ENCODE measurements at places on chromosomes 11 and 22.
A peak's percentile ranks its signal among the peaks of the same experiment; 100 is the strongest.

DNA sequence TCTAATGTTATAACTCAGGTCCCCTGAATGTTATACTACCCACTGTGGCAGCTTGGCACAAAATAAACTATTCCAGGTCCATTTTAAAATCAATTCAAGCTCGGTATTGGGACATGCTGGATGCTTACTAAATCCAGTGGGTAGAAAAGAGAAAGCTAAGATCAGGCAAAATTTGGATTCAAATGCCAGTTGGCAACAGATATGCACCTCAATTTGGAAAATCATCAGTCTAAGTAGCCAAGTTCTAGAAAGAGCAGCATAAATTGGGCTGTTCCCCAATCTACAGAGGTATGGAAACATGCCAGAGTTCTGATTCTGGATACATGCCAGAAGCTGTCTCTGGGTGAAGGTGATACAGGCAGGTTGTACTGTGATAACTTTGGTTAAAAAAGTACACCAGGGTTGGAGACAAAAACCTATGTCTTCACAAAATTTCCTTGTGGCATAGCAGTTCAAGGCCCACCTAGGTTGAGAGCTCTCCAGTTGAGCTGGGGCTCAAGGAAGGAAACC is 427.8 kb downstream of the LRRC4C start:
- no peak for ATAC-seq

GRCh38 chr11:121650351-121651256 is 197.8 kb upstream of the SORL1-AS1 start:
- no peak for ATAC-seq

- no peak for ATAC-seq
Measured at GRCh38 chr11:84322211-84322610, 1036.0 kb upstream of the CCDC90B start.

GRCh38 chr11:114162719-114163123 is 103.2 kb downstream of the ZBTB16 start:
- peak; percentile 83 for ATAC-seq

GRCh38 chr11:132962041-132962440 is 570.3 kb downstream of the OPCML start:
- ATAC-seq = peak; percentile 25

GRCh38 chr11:57397394-57397990 is 7.0 kb upstream of the PRG2 start:
- no peak for ATAC-seq

DNA sequence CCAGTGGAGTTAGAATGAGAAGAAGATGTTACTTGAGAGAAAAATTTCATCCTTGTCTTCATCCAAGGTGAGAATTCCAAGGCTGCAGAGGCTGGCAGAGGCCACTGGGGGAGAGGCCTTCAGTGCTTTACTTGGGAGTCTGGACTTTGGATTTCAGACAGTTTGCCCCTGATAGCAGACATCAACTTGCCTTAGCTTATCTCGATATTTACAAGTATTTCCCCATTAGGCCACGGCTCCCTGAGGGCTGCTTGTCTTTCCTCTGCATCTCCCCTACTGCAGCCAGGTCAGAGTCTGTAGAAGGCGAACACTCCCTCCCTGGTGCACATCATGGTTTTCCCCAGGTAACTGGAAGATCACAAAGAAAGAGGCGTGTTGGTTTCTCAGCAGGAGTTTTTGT is 29.9 kb upstream of the BSX start:
- no peak for ATAC-seq

GRCh38 chr22:37563153-37564081 is 3.1 kb downstream of the CDC42EP1 start:
- peak; percentile 72 for ATAC-seq

GRCh38 chr11:97570636-97571035 is 1180.8 kb downstream of the JRKL start:
- no peak for ATAC-seq

- ATAC-seq = peak; percentile 60
Measured at GRCh38 chr11:57779276-57779675, 17.7 kb downstream of the CTNND1 start.

GRCh38 chr11:79699246-79699645 is 258.4 kb upstream of the TENM4 start:
- ATAC-seq = no peak

GRCh38 chr11:32172848-32173834 is 82.3 kb downstream of the RCN1 start:
- ATAC-seq = peak; percentile 56

- no peak for ATAC-seq
Measured at GRCh38 chr22:25083807-25084200, 115.9 kb upstream of the CRYBB3 start.

DNA sequence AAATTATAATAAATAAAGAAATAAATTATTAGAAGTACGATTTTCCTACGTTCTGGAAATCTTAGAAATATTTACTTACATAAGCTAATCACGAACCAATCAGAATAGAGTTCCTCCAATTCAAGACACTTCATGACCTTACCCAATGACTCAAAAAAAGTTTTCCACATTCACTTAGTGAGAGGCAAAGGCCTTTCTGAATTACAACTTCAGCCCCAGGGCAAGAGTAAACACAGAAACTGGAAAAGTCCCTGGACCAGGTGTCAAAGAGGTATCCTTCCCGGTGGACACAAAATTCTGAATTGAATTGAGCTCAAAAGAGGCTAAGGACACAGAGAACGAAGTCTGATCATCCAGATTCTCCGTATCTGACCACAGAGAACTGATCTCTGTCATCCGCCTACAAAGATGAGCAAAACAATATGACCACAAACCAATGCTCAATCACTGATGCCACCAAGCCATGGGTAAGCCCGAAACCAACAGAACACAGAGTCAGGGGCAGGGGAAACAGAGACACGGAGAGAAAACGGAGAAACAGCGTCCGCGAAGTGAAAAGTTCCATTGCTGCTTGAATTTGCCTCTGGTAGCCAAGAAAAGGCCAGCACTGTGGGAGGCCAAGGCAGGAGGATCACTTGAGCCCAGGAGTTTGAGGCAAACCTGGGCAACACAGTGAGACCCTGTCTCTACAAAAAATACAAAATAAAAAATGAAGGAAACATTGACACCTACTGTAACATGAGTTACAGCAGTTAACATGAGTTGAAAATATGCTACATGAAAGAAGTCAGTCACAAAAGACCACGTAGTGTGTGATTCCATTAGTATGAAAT is 6.8 kb downstream of the BID start:
- no peak for ATAC-seq

DNA sequence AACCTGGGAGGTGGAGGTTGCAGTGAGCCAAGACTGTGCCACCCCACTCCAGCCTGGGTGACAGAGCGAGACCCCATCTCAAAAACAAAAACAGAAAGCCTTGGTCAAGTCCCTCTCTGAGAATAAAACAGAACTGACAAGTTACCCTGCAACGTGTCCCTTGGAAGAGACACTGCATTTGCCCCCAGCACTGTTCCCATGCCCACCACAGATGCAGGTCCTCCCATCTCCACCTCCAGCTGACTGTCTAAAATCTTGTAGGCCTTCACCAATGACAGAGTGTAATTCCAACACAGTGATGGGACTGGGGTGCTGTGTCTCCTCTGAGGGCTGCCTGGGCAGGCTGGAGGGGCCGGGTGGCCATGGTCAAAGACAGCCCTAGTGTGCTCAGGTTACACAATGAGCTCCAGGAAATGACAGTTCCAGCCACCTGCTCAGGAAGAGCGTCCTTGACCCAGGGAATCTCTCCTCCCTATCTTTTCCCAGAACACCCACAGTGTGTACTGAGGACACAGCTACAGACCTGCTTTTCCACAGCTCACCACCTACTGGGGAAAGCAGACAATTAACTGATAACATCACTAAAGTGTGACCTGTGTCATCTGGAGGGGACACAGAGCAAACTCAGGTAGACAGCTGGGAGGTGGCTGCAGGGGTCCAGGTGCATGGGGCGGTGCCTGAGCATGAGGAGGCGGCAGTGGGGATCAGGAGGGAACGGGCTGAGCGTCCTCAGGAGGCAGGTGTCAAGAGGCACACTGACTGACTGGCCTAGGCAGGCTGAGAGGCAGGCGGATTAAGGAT is 56.4 kb downstream of the ARFGAP3 start:
- no peak for ATAC-seq

DNA sequence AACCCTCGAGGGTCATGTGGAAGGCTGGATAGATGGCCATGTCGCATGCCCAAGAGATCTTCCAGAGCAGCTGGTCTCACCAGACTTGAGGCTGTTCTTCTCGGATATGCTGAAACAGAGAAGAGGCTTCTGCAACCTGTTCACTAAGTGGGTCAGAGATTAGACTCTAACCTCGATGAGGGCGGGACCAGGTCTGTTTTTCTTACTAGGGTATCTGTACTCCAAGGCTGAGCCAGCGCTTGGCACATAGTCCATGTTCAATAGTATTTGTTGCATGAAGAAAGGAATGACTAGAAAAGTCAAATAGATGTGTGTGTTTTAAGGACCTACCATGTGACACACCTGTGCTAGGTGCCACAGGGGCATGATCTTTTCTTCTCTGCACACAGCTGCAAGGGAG is 43.6 kb downstream of the ABTB2 start:
- ATAC-seq = no peak

DNA sequence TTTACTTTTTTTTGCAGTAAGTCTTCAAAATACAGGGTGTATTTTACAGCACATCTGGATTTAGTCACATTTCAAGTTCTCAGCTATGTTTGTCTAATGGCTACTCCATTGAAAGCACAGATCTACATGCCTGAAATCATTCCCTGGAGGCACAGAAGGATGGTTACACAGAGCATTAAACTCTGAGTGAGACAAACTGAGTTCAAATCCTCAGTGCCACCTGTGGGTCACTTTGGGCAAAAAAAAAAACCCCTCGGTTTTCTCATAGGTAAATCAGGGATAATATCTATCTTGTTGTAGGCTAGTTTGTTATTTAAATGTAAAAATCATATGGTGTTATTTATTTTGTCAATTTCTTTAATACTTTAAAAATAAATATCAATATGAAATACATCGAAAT is 7.7 kb downstream of the ANKRD49 start:
- ATAC-seq = no peak

GRCh38 chr22:46290843-46291785 is 5.6 kb upstream of the GTSE1 start:
- no peak for ATAC-seq

- ATAC-seq = peak; percentile 88
Measured at GRCh38 chr11:19679952-19680828, 32.4 kb upstream of the NAV2 start.

- no peak for ATAC-seq
Measured at GRCh38 chr11:111795334-111795985, 29.3 kb upstream of the PPP2R1B start.

DNA sequence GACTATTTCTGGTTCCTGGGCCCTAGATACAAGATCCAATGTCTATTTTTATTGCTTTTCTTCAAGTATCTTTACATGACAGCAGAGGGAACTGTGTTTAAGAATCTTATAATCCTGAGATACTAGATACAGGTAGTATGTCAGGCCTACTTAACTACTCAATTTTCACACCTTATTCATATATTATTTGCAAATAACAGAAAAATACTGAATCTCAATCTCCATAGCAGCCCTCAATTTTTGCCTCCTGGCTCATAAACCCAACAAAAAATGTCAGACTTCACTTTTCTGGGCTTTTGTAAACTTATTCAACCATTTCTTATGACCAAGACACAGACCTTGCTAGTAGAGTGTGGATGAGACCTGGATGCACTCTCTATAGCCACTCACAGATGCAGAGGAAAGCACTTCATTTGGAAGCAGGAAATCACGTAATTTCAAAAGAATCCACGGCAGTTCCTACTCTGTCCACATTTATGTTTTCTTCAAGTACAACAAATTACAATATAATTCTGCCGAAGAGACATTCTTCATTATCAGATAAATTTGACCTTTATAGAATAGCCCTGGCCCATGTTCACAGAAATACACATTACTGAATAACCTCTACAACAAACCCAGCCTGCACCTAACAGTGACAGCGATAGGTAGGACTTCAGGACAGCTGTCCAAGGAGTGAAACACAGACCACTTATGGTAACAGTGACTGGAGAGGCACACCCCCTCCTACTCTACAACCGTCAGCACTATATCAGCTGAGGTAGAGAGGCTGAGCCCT is 62.0 kb upstream of the YPEL1 start:
- no peak for ATAC-seq

- ATAC-seq = no peak
Measured at GRCh38 chr22:37287550-37287951, 5.2 kb downstream of the CYTH4 start.

DNA sequence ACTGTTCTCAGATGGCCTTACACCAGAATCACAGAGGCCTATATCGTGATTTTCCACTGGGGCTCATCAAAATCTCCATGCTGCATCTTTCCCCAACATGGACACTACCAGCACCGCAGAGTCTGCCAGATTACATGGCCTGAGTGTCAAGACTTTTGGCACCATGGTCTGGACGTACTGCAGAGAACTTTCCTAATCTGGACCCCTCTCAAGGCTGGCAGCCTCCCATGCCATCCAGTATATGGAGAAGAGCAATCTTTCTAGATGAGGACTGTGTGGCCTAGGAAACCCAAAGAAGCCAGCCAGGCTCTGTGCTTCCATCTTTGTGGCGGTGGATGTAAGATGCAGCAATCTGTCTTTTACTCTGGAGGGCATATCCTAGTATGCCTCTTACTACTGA is 139.2 kb downstream of the ADAMTS15 start:
- ATAC-seq = no peak

DNA sequence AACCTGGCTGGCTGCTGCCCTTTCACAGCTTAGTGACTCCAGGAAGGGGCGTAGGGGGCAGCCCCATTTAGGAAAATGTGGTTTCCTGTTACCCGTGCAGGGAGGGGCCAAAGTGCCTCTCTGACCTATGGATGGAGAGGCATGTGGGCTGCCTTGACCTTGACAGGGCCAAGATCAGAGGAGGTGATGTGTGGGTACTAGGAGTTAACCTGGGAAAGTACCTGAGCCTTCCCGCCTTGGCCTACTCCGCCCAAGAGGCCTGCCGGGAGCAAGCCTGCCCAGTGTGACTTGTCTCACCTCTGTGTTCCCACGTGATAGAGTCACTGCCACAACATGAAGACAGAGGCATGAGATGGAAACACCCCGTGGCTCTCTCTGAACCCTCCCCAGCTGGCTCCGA is 33.4 kb downstream of the GRAMD4 start:
- no peak for ATAC-seq

- no peak for ATAC-seq
Measured at GRCh38 chr11:71255323-71255722, 2.9 kb upstream of the SHANK2 start.

GRCh38 chr11:34988294-34989255 is 72.2 kb downstream of the PDHX start:
- ATAC-seq = no peak

DNA sequence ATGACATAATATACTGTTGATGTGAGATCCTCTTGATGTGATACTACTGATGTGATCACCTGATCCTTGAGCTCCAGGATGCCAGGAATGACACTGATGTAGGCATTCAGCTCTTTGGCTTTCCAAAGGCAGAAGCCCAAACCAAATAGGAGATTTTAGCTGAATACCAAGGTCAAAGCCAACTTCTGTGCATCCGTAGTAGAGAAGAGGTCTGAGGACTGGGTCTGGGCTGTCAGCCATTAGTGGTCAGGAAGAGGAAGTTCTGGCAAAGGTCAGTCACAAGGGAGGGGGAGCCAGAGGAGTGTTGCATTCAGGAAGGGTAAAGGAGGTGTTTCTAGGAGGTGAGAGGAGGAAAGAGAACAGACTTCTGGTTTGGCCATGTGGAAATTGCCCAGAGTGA is 53.4 kb upstream of the PARVG start:
- no peak for ATAC-seq
